DMS79 treated with DMSO at 0.1 percent for 48 hours (cell line): ENCODE measurements at places on chromosomes 6 and 20.

GRCh38 chr6:154479771-154480639 is 30.5 kb downstream of the CNKSR3 start:
- DNase-seq: no peak

DNA sequence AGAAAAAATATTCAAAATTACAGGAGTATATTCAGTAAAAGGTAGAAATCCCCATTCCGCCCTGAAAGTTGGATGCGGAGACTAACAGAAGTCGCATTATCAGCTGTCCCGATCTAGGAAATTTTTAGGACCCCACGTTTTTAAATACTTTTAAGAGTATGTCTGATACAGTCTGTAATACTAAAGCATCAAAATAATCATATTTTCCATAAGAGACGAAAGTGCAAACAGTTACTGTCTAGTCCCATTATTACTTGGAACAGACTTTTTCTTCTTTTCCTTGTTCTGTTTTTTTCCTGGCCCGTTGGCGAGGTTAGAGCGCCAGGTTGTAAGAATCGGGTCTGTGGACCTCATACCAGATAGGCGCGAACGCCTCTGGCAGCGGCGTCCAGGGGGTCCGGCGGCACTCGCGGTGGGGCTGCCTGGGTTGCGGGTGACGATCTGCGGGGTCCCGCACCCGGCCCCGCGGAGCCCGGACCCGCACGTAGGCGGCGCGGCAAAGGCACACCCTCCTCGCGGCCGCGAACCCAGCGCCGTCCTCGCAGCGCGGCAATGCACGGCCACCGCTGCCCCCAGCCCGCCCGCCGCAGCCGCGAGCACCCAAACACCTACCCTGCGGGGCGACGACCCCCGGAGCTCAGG is 460 bp downstream of the PLAGL1 start:
- DNase-seq: no peak

GRCh38 chr20:19382386-19383340 is 170.2 kb downstream of the SLC24A3 start:
- peak; percentile 2 for DNase-seq

GRCh38 chr6:56759521-56759920 is 116.8 kb upstream of the DST start:
- no peak for DNase-seq

- no peak for DNase-seq
These were observed 29.8 kb upstream of the NEDD9 start for GRCh38 chr6:11262242-11262641.

- no peak for DNase-seq
These were observed 31.3 kb upstream of the LAMP5 start for GRCh38 chr20:9483131-9483530.

GRCh38 chr6:134472661-134473060 is 154.7 kb upstream of the SGK1 start:
- no peak for DNase-seq

DNA sequence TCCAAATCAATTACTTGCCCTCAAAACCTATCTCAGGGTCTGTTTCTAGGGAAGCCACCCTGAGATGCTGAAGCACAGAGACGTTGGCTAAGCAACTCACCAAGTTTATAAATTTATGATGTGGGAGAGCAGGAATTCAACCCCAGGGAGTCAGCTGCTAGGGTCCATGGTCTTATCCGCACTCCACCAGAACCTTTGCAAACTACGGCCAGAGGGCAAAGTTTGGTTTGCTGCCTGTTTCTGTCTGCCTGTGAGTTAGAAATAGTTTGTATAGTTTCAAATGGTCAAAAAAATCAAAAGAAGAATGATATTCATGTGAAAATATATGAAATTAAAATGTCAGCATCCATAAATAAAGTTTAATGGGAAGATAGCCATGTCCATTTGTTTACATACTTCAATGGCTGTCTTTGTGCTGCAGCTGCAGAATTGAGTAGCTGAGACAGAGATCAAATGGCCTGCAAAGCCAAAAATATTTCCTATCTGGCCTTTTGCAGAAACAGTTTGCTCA is 83.7 kb upstream of the ZFP64 start:
- DNase-seq: no peak

DNA sequence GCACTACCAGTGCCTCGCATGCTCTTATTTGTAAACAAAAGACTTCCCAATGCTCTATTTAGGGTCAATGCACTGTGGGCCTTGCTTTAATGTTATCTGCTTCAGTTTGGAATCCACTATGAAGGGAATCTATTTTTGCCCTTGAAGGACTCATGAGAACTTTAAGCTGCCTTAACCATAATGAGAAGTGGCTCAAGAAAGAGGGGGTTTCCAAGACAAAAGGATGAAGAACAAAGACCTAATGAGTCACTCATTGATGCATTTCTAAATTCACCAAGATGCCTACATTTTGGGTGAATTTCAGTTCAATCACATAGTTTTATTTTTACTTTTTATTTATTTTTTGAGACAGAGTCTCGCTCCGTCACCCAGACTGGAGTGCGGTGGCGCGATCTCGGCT is 228.2 kb downstream of the LY86 start:
- no peak for DNase-seq
